T follicular helper cell (primary cell): ENCODE measurements at places on chromosomes 5 and 9.

DNA sequence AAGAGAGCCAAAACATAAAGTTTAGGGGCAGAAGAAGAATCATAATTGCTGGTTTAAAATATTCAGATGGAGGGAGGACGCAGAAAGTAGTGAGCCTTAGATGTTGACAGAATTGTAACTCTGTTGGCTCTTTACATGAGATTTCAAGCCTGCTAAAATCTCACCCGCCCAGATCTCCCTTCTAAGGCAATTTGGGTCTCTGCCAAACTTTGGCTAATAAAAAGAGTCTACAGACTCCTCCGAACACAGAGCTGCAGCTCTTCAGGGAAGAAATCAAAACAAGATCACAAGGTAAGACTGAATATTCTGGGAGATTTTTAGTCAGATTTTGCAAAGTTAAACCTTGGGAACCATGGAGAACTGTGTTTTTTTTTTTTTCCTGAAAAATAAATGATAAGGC lies at the start of gene IL33:
Gene IL33 (plus strand): TSS at position 246 of the 400 bp plus-strand sequence. CDS start 25,888 bp downstream, outside the sequence.
- no peak for DNase-seq

DNA sequence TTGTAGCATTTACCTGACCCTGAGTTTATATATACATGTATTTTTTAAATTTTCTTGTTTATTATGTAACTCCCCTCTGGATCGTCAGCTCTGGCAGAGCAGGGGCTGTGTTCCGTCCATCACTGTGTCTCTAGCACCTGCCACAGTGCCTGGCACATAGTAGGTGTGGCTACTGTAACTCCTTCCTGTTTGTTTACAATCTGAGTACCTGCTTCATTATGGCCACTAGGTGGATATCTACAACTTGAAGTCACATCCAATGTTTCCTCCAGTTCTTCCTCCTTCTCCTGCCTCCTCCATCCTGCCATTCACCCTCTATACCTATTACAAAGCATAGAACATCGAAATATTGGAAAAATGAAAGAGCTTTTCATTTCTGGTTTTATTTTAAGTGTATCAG lies 14.2 kb upstream of the PPP1R2B start:
- no peak for DNase-seq

DNA sequence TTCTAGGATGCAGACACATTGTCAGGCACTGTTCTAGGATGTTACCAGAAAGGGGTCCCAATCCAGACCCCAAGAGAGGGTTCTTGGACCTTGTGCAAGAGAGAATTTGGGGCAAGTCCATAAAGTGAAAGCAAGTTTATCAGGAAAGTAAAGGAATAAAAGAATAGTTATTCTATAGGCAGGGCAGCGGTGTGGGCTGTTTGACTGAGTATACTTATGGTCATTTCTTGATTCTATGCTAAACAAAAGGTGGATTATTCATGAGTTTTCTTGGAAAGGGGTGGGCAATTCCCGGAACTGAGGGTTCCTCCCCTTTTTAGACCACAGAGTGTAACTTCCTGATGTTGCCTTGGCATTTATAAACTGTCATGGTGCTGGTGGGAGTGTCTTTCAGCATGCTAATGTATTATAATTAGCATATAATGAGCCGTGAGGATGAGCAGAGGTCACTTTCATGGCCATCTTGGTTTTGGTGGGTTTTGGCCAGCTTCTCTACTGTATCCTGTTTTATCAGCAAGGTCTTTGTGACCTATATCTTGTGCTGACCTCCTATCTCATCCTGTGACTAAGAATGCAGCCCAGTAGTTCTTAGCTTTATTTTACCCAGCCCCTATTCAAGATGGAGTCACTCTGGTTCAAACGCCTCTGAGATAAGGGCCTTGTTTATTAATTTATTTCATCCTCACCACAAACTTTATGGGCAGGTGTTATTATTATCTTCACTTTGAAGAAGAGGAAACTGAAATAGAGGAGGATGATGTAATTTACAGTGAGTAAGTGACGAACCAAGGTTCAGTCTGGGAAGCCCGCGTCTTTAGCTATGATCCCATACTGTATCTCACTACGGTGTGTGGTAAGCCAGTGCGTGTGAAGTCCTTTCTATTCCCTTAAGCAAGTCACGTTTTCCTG lies 186.0 kb upstream of the KLF4 start:
- no peak for DNase-seq

GRCh38 chr5:137366526-137366925 lies 132.6 kb downstream of the SPOCK1 start:
- no peak for DNase-seq

DNA sequence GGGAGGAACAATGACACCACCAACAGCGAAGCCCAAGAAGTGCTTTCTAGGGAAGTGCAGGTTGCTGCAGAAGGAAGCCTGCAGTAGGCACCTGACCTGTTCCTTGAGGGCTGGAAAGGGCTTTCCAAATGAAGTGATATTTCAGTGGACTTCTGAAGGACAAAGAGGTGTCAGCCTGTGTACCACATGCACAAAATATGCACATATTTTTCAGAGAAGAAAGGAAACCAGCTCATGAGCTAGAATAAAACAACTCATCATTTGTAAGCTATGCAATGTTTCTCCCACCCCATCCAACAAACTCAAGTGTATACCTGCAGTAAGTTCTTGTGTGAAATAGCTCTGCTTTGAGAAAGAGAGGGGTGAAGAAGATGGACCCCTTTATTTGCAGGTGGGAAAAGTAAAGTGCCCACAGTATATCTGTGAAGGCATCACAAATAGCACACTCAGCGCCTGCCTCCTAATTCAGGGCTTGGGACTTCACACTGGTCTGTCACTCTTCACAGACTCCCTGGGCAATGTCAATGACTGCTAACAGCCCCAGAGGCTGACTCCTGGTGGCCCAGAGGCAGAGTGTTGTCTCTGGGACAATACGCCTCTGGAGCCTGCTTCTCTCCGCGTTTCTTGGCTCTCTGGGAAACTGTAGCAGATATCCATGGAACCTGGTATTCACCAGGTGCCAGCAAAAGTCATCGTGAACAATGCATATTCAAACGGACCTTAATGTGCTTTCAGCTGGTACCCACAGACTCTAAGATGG lies 198.1 kb upstream of the EFNA5 start:
- no peak for DNase-seq

DNA sequence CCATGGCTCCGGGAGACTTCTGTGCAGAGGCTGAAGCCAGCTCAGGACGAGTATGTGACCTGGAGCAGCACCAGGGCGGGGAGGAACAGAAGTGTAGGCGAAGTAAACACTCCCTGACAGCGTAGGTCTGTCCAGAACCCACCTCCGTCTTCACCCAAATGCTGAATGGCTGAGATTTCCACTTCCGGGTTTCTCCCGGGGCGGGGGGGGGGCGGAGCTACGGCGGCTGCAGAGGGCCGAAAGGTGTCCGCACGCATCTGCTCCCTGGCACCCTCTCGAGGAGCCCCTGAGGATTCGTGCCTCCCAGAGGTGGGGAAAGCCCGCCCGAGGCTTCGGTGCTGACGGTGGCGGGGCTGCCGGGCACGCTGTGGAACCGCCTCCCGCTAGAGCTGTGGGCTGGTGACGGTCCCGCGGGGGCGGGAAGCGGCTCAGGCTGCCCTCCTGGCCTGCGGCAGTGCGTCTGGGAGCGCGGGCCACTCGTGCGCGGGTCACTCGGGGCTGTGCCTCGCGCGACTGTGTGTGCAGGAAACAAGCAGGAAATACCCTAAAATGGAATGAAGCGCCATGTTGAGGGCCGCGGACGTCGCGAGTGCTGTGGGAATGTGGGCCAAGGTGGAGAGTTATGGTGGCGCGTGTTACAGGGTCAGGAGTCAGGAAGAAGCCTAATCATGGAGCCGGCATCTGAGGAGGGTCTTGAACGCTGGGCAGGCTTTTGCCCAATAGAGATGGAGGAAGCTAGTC lies 1425.4 kb downstream of the FOXD4L5 start:
- no peak for DNase-seq

DNA sequence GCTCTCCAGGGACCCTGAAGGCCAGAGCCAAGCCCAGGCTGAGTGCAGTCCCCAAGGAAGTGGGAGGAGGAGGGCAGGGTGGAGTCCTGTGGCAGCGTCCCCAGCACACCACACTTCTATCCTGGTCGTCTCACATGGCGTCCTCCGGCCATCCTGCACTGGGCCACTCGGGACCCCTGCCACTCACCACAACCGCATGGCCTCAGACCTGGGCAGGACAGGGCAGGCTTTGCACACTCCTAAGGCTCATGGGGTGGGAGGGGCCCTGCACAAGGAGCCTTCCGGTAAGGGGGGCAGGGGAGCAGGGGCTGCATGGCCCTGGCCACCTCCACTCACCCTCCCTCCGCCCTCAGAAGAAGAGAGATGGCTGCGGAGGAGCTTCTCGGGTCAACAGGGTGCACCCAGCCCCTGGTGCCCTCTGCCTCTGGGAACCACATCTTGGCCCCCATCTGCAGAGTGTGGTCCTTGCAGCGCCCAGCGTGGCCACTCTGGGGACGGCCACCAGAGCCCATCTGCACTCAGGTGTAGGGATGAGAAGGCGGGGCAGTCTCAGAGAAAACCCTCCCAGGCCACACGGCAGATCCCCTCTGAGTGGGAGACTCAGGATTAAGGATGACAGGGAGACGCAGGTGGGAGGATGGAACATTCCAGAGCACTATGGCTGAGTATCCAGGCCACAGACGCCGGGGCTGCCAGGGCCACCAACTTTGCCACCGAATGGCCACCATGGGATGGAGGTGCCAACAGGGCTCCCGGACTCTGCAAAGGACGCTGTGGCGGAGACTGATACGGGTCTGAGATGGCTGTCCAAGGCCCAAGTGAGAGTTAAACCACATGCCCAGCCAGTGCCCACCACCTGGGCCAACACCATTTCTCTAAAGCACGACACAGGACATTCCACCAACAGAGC lies 7.6 kb downstream of the TPPP start:
- no peak for DNase-seq

- no peak for DNase-seq
These were observed 609.7 kb upstream of the DAB2 start for GRCh38 chr5:40034441-40034840.

- DNase-seq, result no peak
These were observed 166.2 kb upstream of the PPP2R2B start for GRCh38 chr5:147044572-147045273.

- no peak for DNase-seq
These were observed 45.7 kb downstream of the PLAC8L1 start for GRCh38 chr5:146059460-146060220.

- DNase-seq, result no peak
These were observed 34.5 kb upstream of the MED10 start for GRCh38 chr5:6412811-6413210.

- DNase-seq, result no peak
These were observed 514.0 kb upstream of the KLF4 start for GRCh38 chr9:108003526-108003925.

DNA sequence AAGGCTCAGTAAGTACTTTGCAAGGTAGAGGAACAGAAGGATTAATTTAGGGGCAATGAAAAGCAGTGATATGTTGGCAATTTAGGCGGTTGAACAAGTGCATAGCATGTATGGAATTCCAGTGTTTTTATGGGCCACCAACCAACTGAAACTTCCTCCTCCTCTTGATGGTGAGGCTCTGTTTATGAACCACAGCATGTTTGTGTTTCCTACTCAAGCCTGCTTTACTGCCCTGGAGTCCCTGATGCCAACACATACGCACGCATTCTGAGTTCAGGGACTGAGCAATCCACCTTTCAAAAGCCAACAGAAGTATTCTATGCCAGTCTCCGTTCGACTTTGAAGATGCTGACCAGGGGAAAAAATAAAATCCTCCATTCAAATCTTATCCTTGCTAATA lies 417.5 kb downstream of the EFNA5 start:
- no peak for DNase-seq

- no peak for DNase-seq
These were observed 28.6 kb upstream of the TMEM250 start for GRCh38 chr9:136147038-136147889.

GRCh38 chr9:29555502-29555901 lies 1982.2 kb upstream of the C9orf72 start:
- no peak for DNase-seq

- no peak for DNase-seq
These were observed 780 bp upstream of the CCNJL start for GRCh38 chr5:160312960-160313727.

DNA sequence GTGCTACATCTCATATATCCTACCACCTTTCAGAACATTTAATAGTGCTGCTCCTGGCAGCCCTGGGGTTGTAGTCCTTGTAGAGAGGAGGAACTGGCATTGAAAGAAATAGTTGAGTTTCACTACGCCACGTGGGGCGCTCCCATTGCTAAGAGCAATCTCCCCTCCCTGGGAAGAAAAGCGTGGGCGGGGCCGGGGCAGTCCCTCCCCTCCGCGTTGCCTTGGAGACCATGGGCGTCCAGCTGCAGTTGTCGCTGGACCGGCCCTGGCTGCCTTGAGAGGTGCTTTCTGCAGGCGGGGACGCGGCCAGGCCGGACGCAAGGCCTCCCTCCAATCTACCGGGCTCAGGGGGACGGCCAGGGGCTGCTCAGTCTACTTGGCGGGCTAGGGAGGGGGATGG lies 368 bp upstream of the CCDC180 start:
- no peak for DNase-seq

DNA sequence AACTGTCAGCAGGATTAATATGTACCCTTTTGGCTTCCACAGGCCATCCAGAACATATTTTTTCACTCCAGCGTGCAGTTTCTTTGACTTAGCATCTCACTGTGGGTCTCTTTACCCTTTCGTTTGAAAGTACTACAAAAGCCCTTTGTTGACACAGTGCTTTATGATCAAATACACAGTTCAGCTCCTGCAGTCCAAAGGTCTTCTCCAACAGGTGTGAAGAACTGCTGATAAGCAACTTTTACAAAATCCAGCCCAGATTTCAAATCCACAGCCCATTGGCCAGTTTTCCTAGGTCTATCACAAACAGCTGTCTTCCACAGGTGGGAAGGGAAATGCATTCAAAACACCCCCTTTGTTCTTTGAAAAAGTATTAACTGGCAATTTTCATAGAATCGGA lies 54.8 kb downstream of the MYO10 start:
- DNase-seq, result no peak

GRCh38 chr5:142132916-142133315 lies 24.3 kb downstream of the NDFIP1 start:
- no peak for DNase-seq

GRCh38 chr9:80040457-80040856 lies 468.7 kb downstream of the TLE4 start:
- DNase-seq, result no peak

DNA sequence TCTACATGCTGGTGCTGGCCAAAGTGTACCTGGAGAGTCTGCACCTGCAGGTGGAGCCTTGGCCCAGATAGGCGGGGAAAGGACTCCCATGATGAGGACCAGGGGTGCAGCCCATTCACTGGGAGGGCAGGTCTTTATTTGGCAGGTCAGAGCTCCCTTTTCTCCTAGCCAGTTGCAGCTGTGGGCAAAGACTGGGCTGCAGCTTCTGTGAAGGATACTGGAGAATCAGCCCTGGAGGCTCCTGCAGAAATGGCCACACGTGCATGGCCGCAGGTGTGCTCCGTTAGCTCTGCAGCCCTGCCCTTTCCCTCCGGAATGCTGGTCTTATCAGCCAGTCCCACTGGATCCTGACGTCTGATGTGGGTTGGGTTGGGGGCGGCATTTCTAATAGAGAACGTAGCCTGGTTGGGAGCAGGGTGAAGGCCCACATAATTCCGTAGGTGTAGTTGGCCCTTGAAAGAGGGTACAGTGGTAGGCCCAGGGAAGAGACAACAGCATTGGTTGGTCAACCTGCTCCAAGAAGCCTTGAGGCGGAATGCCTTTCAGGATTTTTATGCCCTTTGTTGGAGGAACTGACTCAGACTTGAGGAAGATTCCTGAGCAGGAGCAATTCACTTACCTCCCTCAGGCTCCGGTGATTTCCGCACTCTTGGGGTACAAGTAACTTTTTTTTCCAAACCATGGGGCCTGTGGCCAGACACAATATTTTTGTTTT lies 22.0 kb upstream of the TIFAB start:
- DNase-seq, result no peak

GRCh38 chr5:33074548-33074947 lies 363.4 kb downstream of the NPR3 start:
- DNase-seq, result no peak

GRCh38 chr5:73419465-73420390 lies 28.8 kb downstream of the FOXD1 start:
- DNase-seq, result no peak
